GOT3 (cell line): ENCODE measurements at places on chromosomes 3 and 15.

GRCh38 chr15:94360251-94360685 lies 128.9 kb downstream of the MCTP2 start:
- no peak for DNase-seq

- DNase-seq, result no peak
Observed at GRCh38 chr3:45441584-45442310, 53.4 kb downstream of the LARS2 start.

GRCh38 chr3:143586576-143586975 lies 261.7 kb downstream of the SLC9A9 start:
- no peak for DNase-seq

DNA sequence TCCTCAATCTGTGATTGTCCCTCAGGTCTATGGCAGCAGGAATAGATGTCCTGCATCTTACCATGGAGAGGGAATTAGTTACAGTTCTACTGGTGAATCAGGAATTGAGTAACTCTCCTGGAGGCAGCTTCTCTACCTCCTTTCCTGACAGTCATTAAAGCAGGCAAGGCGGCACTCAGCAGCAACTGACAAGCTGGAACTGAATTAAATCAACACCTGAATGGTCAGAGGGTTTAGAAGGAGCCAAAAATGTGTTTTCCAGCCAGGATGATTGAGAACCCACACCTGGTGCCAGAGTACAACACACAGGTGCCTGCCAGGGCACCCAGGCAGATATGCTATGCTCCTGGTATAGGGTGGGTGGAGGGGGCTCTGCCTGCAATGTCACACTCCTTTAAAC lies 43.1 kb upstream of the TIPARP start:
- no peak for DNase-seq

DNA sequence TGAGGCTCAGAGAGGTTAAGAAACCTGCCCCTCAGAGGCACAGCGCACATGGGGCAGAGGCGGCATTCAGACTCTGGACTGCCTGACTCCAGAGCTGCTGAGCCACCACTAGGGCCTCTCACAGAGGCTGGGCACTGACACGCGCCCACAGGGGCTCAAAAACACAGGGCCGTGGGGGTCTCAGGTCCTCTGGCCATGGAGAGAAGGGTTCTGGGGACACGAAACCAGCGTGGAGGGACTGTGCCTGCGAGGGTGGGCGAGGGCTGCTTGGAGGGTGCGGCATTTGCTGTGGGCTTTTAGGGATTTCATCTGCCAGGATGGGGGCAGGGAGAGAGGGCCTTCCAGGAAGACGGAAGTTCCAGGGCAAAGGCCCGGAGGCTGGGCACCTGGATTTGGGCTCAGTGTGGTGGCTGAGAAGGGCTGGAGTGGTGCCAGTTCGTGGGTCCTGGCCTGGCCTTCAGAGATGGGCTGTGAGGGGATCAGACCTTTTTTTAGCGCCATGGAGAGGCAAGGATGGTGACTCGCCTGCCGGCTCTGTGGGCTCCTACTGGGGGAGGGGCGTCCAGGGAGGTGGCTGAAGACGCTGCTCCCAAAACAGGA lies 69.6 kb downstream of the EFCAB12 start:
- DNase-seq, result no peak

GRCh38 chr3:87132801-87133200 lies 94.3 kb upstream of the CHMP2B start:
- DNase-seq, result no peak

DNA sequence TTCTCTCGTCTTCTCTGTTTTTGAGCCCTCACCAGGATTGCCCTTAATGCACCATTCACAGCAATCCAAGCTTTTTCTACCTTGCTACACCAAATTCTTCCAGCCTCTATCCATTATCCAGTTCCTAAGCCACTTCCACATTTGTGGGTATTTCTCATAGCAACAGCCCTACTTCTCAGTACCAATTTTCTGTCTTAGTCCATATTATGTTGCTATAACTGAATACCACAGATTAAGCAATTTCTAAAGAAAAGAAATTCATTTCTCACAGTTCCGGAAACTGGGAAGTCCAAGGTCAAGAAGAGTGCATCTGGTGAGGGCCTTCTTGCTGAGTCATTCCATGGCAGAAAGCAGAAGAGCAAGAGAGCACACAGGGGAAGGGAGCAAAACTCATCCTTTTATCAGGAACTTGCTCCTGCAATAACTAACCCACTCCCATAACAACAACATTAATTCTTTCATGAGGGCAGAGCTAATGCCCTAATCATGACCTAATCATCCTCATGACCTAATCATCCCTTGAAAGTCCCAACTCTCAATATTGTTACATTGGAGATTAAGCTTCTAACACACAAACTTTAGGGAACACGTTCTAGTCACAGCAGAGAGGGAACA lies 9.7 kb upstream of the EIF1B start:
- DNase-seq, result no peak

GRCh38 chr3:153927107-153927506 lies 194.1 kb upstream of the ARHGEF26 start:
- DNase-seq, result no peak
